ENCODE measurements at places on chromosomes 7 and 10.

- no peak for DNase-seq
These were observed 24.5 kb upstream of the GTF2IRD1 start for GRCh38 chr7:74429153-74429747.

- no peak for DNase-seq
These were observed 10.4 kb downstream of the TNS3 start for GRCh38 chr7:47571331-47572093.

- DNase-seq = no peak
These were observed 100.5 kb downstream of the ZEB1 start for GRCh38 chr10:31419394-31420063.

DNA sequence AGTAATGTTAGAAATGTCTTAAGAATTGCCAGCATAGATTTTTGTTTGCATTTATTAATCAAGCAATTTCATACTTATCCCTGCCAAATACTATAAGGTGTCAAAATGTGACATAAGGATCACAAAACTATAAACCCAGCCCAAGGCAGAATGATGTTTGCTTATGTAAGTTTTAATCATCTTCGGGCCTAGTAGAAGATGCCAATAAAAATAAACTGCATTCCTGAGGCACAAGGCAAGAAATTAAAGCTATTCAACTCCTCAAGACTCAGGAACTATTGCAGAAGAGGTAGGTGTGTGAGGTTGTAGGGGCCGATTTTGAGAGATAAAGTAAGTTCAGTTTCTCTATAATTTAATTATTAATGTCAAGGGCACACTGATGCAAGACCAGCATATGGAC is 189.4 kb upstream of the AHR start:
- no peak for DNase-seq

DNA sequence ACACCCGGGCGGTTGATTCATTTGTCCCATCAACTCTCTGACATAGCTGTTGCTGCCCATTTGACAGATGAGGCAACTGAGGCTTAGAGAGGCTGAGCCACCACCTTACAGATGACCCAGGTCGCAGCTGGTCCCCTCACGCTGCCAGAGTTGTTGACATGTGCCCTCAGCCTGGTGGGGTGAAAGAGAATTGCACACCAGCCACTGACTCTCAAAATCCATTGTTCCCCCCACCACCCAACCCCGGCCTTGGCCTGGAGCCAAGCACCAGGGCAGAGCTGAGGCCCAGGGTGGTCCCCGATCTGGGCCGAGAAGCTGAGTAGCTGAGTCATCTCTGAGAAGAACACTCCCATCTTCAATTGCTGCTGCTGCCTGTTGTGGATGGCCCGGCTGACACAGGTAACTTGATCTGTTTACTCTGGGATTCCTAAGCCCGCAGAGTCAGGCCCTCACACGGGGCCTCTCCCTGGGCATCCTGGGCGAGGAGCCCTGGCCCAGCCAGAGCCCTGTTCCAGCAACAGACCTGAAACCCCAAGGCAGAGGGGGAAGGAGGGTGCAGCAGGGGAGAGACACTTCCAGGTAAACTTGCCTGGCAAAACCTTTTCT is 27.5 kb downstream of the PVRIG start:
- no peak for DNase-seq

GRCh38 chr10:28728366-28728765 is 51.0 kb downstream of the BAMBI start:
- DNase-seq = no peak

DNA sequence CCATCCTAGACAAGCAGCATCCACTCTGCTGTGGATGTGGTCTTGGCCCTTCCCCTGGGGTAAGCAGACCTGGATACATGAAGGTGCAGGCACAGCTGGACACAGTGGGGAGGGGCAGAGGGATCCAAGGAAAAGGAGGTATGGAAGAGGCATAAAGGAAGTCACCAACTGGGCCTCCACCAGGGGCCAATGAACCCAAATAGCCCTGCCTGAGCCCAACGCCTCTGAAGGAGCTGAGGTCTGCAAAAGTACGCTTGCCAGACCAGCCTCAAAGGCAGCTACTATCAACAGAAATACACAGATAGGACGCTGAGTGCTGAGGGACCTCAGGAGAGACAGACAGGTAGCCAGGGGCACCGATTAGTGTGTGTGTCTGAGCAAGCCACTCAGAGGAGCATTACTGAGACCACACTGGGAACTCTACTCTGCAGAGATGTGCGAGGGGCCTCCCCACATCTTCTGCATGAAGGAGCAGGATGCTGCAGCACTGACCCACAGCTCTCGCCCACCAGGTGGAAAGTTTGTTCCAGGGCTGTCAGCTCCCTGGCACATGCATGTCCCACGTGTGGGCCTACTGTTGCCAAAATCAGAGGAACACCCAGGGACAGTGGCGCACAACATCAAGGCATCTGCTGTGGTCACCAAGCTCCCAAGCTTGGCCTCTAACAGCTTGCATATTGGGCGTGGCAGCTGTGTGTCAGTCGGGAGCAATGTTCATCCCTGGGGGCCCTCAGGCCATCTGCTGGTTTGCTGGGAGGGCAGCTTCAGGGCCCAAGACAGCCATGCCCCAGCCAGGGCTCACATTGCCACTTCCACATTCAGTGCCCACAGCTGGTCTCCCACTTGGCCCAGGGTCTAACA is 40.0 kb downstream of the MKI67 start:
- no peak for DNase-seq

GRCh38 chr7:117401293-117402002 is 25.8 kb downstream of the ASZ1 start:
- DNase-seq = no peak

DNA sequence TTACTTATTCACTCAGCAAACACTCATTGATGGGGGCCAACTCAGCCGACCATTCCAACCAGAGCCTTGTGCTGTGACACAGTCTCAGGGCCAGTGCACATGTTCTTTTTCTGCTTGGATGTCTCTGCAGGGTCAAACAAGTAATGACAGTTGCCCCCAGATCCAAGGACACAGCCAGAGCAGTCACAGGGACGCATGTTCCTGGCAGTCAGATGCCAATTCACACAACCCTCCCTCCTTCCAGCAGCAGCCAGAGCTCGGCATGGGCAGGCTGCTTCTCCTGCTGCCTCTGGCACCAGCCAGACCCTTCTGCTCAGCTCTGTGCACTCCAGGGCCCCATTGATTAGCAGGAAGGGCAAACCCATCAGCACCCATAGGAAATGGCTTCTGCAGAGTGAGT is 20.3 kb downstream of the DRGX start:
- DNase-seq = no peak

GRCh38 chr10:70893227-70894006 is 5.1 kb upstream of the PCBD1 start:
- no peak for DNase-seq

DNA sequence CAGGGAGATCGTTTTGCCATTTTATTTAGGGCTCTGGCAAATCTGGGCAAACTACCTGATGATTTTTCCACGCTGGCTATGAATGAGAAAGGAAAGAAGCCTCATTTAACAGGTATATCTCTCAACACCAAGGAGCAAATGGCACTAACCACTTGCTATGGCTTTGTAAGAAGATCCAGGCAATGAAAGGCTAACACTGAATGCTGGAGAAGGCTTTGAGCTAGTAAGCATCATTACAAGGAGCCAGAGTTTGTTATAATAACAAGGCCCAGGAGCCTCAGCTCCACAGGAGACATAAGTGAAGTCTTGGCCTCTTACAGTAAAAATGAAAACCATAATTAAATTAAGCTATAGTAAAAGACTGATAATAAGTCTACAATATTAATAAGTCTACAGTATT is 123.1 kb downstream of the CNOT4 start:
- DNase-seq = no peak

DNA sequence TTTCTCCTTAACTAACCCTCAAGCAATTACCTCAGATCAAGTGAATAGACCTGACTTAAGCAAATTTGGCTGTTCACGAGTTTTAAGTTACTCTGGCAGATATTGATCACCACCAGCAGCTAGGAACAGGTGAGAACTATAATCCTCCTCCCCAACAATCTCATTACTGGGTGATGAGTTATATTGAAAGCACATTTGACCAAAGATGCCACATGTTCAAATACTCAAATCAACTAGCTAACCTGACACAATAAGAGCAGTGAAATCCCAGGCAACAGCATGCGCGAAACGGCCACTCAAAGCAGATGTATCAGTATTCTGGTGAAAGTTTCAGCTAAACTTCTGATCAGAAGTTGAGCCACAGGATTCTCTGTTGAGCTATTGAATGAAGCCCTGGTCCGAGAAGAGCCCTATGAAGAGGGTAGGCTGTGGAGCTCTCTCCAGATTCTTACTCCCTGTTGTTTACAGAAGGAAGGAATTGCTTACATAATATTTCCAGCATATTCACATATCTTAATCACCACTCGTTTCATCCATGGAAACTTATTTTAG is 52.6 kb downstream of the CAV1 start:
- no peak for DNase-seq

DNA sequence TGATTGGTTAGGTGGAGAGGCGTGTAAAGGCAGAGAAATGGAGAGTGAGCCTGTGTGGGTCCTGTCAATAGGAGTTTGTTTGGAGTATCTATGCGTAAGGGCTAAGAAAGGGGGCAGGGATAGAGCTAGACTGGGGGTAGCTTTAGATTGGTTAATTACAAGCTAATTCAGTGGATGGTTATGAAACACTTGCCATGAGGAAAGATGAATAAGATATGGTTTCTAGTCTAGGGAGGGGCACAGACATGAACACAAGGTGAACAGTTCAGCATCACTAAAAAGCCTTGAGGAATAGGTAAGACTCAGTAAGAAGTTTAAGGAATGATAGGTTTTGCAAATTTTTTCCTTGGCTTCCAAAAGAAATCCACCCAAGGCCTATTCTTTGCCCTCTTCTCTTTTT is 50.6 kb downstream of the PLPP4 start:
- DNase-seq = no peak

- DNase-seq = no peak
These were observed 25.5 kb upstream of the KNDC1 start for GRCh38 chr10:133134411-133135115.

DNA sequence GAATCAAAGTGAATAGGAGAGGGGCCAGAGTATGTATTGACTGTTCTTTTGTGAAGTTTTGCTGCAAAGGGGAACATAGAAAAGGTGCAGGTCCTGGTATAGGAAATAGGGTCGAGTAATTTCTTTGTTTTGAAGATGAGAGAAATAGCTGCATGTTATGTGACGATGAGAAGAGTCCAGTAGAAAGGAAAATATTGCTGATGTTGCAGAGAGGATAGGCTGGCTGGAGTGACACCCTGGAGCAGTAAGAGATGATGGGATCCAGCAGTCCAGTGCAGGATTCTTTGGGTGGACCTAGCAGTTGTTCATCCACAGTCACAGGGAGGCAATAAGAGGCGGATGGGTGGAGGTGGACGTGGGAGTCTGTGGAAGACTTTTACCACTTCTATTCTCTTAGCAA is 2.1 kb upstream of the BMS1 start:
- DNase-seq = no peak

DNA sequence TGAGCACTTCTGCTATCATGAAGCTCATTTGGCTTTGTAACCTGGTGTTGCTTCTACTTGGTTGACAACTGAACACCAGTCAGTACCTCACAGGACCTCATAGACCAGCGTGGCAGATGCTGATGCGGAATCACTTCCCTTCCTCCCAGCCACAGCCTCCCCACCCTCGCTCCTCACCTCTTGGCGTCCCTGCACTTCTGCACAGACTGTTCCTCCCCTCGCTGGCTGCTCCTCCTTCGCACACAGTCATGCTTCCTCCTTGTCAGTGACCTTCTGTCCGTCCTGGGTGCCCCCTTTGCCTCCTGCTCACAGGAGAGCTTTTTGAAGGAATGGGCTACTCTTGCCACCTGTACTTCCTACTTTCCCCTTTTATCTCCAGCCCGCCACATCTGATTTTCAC is 61.4 kb upstream of the CTBP2 start:
- DNase-seq = no peak

GRCh38 chr7:33998476-33998875 is 93.1 kb downstream of the BMPER start:
- no peak for DNase-seq

GRCh38 chr10:77404810-77405209 is 232.8 kb downstream of the KCNMA1 start:
- no peak for DNase-seq

GRCh38 chr7:82559193-82559805 is 115.7 kb upstream of the CACNA2D1 start:
- no peak for DNase-seq

All from stimulated activated CD8-positive, alpha-beta memory T cell treated with anti-CD3 and anti-CD28 coated beads, Interleukin-7, amount 100 ng/mL, for 48 hours (primary cell).